ENCODE measurements at places on chromosomes 1 and 21.

- no peak for DNase-seq
Observed at GRCh38 chr1:71589005-71589404, 508.2 kb upstream of the ZRANB2 start.

GRCh38 chr1:27858072-27858948 is 14.0 kb upstream of the THEMIS2 start:
- peak; percentile 73 for DNase-seq

DNA sequence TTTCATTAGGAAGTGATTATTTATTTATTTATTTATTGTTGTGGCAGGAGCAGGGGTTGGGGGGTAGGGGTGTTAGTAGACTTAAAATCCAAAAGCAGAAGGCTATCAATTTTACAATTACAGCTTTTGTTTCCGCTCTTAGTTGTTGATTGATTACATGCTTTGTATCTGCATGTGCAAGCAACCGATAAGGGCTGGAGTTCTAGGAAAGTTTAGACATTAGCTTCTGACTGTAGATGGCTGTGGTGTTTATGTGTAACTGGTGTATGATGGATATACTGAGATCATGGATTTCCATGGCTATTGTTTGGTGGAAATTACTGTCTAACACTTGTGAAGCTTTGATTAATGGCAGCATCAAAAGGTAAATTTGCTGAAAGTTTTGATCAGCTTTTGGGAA is 2.8 kb downstream of the ST6GALNAC5 start:
- no peak for DNase-seq

- peak; percentile 74 for DNase-seq
Observed at GRCh38 chr1:98903261-98903660, 101.4 kb downstream of the PLPPR5 start.

DNA sequence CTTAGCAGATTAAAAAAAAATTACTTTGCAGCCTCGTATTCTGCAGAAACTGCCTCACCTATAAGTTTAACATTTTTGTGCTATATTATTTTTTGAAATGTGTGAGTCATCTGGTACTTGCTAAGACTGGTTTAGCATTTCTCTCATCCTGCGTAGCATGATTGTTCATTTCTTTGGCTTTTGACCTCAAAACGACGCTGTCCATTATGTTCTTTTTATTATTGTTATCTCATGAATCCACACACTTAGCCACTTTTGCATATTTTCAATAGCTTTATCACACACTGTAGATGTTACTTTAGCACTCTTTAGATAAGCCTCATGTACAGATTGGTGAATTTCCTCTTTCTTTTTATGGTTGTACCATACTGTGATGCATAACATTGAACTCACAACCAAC is 1004.9 kb upstream of the NCAM2 start:
- DNase-seq: no peak

GRCh38 chr21:42308914-42309752 is 6.1 kb downstream of the TFF3 start:
- no peak for DNase-seq

- DNase-seq: peak; percentile 45
Observed at GRCh38 chr1:94866164-94866807, 46.1 kb downstream of the SLC44A3 start.

DNA sequence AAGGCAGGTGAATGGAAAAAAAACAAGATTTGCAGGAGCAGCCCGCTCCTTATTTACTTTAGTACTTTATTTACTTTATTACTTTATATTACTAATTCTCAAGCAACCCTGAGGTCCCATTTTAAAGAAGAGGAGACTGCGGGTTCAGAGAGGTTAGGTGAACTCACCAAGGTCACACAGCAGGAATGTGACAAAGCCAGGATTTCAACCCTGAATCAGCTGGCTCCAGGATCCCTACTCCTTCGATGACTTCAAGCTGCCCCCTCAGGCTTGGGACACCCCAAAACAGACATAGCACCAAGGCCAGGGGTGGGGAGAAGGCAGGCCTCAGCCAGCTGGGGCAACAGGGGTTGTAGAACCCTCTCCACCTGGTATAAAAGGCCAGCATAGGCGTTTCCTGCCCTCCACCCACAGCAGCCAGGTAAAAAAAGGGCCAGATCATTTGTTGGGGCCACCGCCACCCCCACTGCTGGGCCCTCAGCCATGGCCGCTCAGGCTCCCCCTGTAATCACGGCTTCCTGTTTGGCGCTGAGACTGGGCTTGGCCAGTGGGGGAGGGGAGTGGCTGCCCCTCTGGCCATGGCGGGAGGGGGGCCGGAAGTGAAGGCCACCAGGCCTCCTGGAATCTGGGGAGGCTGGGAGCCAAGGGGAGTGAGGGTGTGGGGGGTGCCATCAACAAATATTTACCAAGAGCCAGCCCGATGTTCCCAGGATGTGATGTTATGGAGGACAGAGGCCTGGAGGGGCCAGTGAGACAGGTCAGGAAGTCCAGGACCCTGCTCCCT is 6.6 kb downstream of the SDC3 start:
- DNase-seq: no peak

GRCh38 chr1:119631433-119632102 is 16.5 kb downstream of the ZNF697 start:
- peak; percentile 93 for DNase-seq

- DNase-seq: no peak
Observed at GRCh38 chr1:157960773-157961172, 32.7 kb upstream of the KIRREL1 start.

DNA sequence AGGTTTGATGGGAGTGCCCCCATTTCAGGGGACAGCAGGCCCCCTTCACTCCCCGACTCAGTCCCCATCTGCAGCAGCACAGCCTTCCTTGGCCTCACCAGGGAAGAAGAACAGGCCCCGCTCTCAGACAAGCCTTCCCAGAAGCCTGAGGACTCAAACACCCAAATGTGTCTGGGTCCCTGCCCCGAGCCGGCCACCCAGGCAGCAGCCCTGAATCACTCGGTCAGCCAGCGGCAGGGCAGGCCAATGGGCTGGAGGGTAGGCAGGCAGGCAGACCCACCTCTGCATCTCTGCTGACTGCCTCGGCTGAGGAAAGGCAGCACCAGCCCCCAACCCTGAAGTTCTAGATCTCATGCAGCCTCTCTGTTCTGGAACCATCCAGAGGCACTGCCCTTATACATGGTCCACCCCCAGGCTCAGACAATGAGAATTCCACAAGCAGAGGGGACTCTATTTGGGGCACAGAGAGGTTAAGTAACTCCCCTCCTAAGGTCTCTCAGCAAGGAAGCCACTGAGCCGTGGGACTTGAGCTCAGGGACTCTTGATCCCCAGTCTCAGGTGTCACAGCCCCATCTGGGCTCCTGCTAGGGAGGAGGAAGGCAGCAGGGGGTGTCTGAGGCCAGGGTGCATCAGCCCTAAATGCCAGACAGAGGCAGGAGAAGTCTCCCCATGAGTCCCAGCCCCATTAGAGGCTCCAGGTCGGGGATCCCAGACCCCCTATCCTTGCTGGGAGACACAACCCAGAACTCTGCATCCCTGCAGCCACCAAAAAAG is 33.2 kb upstream of the RUNX3 start:
- DNase-seq: no peak

GRCh38 chr21:35900539-35900938 is 159.8 kb downstream of the SETD4 start:
- no peak for DNase-seq

GRCh38 chr21:41442481-41443186 is 16.6 kb downstream of the MX1 start:
- no peak for DNase-seq

DNA sequence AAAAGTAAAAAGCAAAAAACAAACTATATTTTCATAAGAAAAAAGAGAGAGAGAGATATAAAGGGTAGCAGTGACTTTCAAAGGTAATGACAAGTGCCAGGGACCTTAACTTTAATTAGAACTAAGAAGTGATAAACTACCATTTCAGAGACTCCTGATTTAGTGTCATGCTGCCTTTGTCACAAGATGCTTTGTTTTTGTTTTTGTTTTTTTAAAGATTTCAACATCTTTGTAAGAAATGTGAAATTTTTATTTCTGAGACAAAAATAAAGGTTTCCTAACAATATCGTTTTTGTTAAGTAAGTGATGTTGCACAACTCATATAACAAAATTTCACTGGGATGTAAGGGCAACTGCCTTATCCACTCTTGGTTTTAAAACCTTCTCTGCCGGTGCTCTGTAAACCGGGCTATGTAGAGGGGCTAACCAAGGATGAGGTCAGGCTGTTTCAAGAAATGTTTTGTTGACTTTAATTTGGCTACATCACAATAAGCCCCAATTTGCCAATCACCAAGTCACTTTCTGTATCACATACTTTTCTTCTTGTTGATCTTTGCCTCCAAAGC is 35.2 kb upstream of the SYT2 start:
- DNase-seq: no peak

- DNase-seq: no peak
Observed at GRCh38 chr1:86470859-86471258, 2.1 kb downstream of the CLCA1 start.

DNA sequence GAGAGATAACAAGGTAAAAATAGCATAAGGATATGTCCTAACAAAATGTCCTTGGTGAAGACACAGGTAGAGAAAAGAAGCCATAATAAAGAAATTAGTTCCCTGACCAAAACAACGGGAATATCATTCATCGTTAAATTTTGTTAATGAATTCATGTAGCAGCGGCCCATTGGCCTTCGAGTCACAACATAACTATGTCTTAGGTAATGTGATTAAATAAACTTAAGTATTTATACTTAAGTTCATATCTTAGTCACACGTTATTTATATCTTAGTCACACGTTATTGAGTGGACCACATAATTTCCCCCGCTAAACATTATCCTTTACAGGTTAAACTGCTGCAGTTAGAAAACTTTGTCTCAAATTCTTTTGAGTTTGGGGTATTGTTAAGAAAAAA is 1.2 kb downstream of the NEXN start:
- DNase-seq: peak; percentile 93

- no peak for DNase-seq
Observed at GRCh38 chr1:61307422-61308142, 225.2 kb downstream of the NFIA start.

- DNase-seq: peak; percentile 78
Observed at GRCh38 chr1:21149855-21150432, 26.8 kb downstream of the EIF4G3 start.

DNA sequence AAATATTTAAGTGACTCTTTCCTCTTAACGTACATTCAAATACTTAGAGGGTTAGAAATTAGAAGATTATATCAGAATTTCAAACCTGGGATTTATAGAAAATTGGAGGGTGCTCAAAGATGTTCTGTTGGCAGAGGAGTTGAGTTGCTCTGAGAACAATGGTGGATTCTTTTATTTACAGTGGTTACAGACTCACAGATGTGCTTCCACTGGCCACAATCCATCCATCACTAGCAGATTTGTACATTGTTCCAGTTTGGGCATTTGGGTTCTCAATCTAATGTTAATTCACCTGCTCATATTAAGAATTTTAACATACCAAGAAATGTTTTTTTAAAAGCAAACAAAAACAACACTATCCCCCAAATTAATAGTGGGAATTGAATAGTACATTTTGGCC is 23.5 kb downstream of the DNAJC6 start:
- DNase-seq: no peak

DNA sequence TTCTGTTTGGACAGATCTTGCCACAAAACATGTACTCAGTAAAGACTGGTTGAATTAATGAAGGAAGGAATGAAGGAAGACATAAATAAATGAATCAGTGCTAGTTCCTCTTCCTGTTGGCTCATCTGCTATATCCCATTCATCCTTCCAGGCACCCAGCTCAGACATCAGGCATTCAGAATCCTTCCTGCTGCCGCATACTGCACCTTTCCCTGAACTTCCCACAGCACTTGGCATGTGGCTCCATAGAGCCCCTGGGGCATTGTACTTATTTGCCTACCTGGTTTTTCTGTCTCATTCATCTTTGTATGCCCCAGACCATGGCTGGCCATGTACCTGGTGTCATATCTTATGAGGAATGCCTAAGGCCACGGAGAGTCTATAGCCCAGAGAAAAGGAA is 34.4 kb upstream of the ZNF648 start:
- DNase-seq: no peak

DNA sequence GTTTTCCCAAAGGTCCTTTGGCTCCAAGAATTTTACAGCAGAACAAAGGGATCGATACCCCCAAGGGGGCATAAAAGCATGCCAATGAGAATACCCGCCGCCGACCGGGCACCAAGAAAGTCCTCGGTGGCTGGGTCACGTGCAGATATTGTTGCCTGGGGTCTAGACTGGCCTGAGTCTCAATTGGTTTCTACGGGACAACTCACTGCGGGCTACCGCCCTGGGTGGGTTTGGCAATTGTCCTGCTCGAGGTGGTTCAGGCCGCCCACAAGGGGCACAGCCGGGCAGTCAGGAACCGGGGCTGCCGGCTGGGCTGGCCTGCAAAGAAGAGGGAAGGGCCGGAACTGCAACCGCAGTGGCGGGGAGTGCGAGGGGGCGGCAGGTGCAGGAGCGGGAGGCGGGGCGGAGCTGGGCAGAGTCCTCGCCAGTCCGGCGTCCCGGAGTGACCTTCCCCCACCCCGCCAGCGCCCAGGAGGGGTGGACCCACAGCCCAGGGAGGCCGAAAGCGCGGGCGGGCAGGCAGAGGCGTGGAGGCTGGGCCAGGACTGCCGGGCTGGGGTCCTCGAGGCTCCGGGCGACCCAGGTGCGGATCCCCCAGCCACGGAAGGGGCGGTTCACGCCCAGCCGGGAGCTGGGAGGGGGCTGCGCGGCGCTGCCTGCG is 926 bp upstream of the ATP1B1 start:
- peak; percentile 77 for DNase-seq

GRCh38 chr1:153030895-153031294 is at the start of gene SPRR1B:
SPRR1B (plus strand) TSS chr1:153031203; CDS start chr1:153032346, 1,143 bp downstream.
- DNase-seq: peak; percentile 16

- DNase-seq: no peak
Observed at GRCh38 chr21:42614396-42614795, 39.0 kb upstream of the PDE9A start.

- DNase-seq: no peak
Observed at GRCh38 chr1:206725109-206725963, 40.6 kb downstream of the MAPKAPK2 start.

DNA sequence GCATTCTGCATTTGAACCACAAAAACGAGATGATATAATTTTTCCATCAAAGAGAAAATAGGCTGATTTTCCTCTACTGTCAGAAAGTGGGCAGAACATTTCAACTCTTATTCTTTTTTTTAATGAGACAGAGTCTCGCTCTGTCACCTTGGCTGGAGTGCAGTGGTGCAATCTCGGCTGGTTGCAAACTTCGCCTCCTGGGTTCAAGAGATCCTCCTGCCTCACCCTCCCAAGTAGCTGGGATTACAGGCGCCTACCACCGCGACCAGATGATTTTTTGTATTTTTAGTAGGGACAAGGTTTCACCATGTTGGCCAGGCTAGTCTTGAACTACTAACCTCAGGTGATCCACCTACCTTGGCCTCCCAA is 11.6 kb downstream of the DSTYK start:
- no peak for DNase-seq

DNA sequence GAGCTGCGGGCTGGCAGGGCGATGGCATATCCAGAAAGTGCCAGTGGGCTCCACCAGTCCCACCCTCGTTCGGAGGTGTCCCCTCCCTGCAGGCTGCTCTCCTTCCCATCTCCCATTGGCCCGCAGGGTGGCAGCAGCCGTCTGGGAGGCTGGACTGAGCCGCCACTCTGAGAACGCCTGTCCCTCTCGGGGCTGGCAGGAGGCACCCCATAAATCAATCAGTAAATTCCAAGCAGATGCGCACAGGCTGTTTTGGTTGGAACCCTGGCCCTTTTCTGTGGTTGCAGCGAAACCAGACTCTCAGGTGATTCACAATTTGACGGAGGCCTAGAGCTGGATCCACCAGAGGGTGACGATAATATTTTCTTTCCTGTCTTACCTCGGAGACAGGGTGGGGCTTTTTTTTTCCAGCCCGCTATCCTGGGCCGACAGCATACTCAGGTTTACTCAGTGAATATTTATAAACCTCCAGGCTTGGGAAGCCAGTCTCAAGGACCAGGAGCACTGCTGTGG is 99.7 kb downstream of the GLIS1 start:
- DNase-seq: peak; percentile 25

Measured in renal cortical epithelial cell (primary cell).